ENCODE measurements at places on chromosomes 3 and 15.

- DNase-seq = peak; percentile 28
Observed at GRCh38 chr3:11548721-11549131, 95.0 kb downstream of the VGLL4 start.

- no peak for DNase-seq
Observed at GRCh38 chr3:189144645-189145044, 27.1 kb upstream of the TPRG1 start.

DNA sequence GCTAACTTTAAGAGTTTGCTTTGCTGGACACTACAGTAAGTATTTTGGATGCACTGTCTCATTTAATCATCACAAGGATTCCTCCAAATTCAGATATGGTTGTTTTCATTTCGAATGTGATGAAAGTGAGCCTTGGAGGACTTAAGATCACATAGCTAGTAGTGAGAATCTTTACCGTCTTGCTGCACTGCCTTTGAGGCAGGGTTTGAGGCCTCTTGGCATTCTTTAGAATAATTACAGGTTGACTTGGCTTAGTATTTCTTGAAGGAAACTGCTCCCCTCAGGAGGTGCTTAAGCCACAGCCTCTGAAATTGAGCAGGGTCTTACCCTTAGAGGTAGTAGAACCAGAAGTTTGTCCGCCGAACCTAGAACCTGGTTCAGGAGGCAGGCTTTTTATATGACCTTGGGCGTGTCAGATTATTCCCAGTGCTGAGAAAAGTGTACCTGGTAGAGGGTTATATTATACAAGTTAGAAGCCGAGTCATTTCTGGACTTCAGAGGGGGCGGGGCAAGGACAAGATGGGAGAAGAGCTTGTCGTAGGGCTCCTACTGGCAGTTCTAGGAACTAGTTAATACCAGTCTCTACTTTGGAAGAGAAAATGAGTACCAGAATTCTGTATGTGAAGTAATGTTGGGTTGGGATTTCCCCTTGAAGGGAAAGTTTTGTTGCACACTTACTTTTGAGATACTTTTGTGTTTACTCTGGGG is 1.1 kb downstream of the TFG start:
- DNase-seq = no peak

- no peak for DNase-seq
Observed at GRCh38 chr3:102059145-102059943, 210.0 kb downstream of the NFKBIZ start.

- DNase-seq = no peak
Observed at GRCh38 chr3:127174284-127174683, 18.6 kb upstream of the PRR23E start.

DNA sequence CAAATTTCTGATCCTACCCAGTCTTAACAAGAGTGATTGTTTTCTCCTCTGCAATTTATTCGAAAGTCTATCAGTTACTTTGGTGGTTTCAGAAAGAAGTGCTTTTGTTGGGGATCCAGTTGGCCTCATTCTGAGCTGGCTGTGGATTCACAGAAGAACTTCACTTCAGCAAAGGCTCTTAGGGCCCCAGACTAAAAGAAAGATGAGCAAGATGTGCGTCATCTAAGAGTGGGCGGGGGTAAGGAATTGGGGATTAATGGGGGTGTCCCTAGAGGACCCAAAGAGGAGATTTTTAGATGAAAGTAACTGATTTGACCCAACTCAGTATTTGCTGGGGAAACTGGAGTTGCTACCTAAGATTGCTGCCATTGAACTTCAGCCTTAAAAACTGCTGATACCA is 63.9 kb upstream of the TSEN2 start:
- no peak for DNase-seq

DNA sequence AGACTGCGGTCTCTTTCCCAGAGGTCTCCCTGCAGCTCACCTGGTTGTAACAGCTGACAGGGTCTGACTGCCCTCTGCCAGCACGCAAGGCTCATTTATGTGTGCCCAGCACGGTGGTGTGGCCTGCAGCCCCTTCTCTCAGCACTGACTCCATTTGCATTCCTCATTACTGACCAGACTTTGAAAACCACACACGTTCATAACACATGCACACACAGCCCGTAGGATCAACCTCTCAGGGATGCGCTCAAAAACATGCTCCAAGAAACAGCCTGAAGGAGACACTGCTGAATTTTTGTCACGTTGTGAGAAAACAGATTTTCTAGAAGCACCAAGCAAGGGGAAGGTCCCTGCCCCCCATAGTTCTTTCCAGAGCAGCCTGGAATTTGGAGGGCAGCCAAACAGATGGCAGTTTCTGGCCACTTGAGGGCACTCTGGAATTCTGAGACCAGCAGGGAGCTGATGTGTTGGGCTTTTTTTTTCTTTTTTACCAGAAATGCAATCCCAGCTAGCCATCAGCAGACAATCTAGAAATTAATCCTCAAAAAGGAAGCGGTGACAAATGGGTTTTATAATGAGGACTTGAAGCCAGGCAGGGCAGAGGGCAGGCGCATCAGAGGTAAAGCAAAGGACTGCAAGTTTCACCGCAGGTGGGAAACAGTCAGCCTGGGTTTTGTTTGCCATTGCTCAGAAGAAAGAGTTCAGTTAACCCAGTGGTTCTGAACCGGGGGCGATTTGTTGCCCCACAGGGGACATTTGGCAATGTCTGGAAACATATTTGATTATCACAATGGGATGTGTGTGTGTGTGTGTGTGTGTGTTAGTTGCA is 170.5 kb upstream of the PROK2 start:
- DNase-seq = no peak

- DNase-seq = no peak
Observed at GRCh38 chr3:138213398-138214085, 26.4 kb downstream of the ARMC8 start.

DNA sequence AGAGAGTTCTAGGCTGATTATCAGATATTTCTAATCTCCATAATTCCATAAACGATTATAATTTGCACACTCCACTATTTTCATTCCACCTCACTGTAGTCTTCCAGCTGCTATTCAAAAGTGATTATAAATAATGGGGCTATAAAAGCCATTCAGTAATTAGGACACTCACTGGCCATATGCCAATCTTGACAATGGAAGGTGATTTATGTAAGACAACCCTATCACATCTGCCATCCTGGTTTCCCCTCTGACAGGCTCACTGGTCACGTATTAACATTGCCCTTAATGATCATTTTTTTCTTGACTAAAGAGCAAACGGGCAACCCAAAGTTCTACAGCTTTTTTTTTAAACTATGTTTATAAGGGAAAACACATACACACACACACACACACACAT is 402.4 kb downstream of the MAGI1 start:
- no peak for DNase-seq

DNA sequence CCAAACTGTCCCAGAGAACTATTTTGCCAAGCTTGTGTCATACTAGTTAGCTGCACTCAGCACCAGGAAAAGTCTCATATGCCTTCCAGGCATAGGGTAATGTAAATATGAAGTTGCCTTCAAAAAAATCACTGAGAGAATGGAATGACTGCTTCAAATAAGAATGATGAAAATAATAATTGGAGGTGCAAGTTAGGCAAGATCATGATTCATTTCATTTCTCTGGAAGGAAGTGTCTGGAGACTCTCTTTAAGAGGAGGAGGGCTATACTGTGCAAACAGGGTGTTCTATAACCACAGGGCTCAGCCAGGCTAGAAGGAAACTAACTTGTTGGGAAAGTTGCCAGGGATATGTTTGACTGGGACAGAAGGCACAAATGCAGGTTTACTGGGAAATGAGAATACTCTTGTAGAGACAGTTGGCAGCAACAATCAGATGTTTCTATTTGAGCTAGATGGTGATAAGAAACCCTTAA is 4.3 kb downstream of the SIDT1 start:
- DNase-seq = no peak

DNA sequence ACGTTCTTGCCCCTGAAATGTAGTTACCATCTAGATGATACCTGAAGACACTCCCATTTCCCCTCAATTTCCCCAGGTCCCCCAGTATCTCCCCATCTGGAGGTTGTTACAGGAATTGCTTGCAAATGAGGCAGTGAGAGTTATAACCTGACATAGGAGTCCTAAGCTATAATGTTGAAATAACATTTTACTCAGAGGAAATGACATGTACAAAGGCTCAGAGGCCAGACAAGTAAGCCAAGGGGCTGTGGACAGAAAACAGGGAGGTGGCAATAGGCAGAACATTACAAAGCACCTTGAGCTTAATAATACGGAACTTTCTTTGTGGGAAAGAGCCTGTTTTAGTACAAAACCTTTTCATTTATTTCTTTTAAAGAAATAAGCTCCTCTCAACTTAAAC is 171.9 kb downstream of the FRMD5 start:
- DNase-seq = no peak

GRCh38 chr15:27826411-27826810 is 272.7 kb downstream of the OCA2 start:
- DNase-seq = no peak

GRCh38 chr3:71305231-71306206 is 278.0 kb downstream of the FOXP1 start:
- DNase-seq = no peak

GRCh38 chr3:151630938-151631441 is 102.7 kb upstream of the AADACL2 start:
- DNase-seq = no peak

GRCh38 chr3:148186881-148187280 is 510.8 kb upstream of the AGTR1 start:
- no peak for DNase-seq

DNA sequence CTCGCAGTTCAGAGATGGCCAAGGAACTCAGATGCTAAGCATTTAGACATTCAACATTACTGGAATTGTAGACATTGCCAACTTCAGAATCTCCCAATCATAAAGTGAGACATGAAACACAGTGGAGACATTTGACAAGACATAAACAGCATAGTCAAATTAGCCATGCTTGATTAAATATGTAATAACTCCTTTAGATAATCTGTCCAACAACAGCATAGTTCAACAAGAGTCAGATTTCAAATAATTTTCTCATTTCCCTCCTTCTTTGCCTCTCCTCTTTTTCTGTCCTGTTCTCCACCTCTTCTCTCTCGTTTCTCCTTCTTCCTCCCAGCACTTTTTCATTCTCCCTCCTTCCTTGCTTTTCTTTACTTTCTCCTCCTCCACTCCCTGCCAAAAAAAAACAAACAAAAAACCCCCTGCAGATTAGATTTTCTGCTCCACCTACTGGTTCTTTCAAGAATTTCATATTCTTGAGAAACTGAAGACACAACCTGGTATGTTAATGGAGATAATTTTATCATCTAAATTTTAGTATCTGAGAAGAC is 20.2 kb downstream of the CPOX start:
- no peak for DNase-seq

DNA sequence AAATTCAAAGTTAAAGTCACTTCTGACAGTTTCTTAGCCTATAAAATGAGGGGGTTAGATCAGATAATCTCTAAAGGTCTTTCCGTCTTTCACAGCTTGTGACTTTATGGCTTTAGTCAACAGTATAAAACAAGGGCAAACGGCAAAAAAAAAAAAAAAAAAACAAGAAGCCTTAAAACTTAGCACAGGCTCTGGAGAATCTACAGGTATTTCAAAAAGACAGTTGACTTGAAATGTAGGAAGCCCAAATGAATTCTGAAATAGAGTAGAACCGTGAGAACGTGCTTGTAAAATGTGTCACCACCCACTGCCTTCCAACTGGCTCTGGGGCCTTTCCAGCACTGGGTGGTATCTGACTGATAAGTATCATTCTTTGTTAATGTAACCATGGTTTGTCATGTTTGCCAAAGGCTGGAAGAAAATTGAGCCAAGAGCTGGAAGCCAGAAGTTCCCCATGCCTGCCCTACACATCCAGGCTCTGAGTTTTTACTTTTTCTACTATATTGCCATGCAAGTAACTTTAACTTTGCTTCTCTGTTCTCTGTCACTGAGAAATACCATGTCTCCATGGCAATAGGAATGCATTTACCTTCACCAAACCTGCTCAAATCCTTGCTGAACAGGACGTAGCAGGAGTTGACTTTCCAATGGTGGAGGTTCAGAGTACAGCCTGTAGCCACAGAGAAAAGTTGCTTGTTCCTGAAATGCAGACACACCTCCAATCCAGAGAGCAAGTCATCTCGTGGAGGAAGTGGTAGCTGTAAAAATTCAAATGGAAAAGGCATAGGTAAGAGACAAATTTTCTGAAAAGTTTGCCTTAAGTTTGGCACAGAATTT is 35.8 kb upstream of the THSD4 start:
- no peak for DNase-seq

DNA sequence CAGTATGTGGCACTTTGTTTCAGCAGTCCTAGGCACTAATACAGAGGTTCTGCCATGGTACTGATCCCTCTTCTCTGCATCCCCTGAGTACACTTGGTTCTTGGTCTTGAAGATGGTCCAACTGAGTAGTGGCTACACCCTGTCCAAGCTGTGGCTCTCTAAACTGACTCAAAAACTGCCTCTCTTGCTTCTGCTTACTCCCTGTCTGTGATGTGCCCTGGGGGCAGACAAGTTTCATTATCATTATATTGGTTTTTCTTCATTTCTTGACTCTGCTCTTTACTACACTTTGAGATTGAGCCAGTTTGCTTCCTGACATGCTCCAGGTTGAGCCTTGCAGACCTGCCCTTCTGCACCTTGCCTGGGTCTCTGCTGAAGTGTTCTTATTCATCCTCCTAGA is 18.9 kb upstream of the ST3GAL6 start:
- no peak for DNase-seq

GRCh38 chr3:55807210-55807609 is 320.1 kb upstream of the WNT5A start:
- no peak for DNase-seq

DNA sequence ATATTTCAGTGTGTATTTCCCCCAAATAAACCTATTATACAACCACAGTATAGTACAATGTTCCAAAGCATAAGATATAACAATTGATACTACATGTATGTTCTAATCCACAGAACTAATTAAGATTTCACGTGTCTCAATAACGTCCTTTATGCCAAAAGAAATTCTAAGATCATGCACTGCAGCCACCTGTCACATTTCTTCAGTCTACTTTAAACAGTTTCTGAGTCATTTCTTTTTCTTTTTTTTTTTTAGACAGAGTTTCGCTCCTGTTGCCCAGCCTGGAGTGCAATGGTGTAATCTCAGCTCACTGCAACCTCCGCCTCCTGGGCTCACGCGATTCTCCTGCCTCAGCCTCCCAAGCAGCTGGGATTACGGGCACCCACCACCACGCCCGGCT is 190.2 kb downstream of the STAG1 start:
- no peak for DNase-seq

DNA sequence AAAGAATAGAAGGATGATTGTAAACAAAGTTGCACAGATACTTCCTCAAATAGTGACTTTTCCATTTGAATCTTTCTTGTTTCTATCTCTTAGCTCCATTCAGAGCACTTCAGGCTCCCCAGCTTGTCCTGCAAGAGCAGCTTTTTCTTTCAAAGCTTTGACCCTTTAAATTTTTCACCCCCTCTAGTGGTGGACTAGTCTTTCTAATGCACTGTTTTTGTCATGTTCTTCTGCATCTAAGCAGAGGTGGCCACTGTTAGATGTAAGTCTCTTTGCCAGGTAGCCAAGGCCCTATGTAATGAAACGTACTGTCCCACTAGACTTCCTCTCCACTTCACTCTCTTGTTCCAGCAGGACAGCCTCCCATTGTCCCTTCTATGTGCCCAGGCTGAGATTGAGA is 74.0 kb upstream of the MANF start:
- no peak for DNase-seq

Data from cerebellar nuclear complex (tissue), 1 donor.